NCI-H1694 treated with DMSO at 0.1 percent for 48 hours (cell line): ENCODE measurements at places on chromosomes 4 and X.

GRCh38 chrX:773292-774025 is 142.9 kb downstream of the SHOX start:
- DNase-seq = no peak

GRCh38 chr4:152399246-152399645 is 136.6 kb downstream of the FBXW7 start:
- no peak for DNase-seq

- no peak for DNase-seq
Observed at GRCh38 chrX:102650903-102651241, 411 bp upstream of the GPRASP1 start.

DNA sequence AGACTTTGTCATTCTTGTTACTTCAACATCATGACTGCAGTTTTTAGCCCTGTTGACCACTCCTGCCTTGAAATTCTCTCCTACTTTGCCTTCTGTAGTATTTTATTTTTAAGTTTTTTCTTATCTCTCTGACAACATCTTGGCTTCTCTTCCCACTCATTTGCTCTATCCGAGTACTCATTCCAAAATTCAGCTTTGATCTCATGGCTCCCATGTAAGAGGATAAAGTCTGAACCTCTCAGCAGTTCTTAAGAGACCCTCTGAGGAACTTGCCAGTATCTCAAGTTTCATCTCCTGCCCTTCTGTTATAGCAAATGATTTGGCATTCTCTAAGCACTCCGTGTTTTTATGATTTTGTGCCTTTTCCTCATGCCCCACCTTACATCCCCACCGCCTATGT is 67.7 kb downstream of the GALNT7 start:
- DNase-seq = no peak

GRCh38 chr4:126734465-126734864 is 898.3 kb upstream of the INTU start:
- no peak for DNase-seq

DNA sequence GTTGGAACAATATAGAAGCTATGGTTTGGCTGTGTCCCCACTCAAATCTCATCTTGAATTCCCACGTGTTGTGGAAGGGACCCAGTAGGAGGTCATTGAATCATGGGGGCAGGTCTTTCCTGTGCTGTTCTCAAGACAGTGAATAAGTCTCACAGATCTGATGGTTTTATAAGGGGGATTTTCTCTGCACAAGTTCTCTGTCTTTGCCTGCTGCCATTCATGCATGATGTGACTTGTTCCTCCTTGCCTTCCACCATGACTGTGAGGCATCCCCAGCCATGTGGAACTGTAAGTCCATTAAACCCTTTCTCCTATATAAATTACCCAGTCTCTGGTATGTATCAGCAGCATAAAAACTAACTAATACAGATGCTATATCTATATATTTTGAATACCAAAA is 135.2 kb upstream of the EDNRA start:
- DNase-seq = no peak

- DNase-seq = no peak
Observed at GRCh38 chr4:98612318-98613250, 45.8 kb downstream of the TSPAN5 start.

GRCh38 chrX:69951753-69952152 is 98.0 kb downstream of the AWAT2 start:
- DNase-seq = no peak

- no peak for DNase-seq
Observed at GRCh38 chr4:162350331-162350730, 186.5 kb upstream of the FSTL5 start.

- DNase-seq = no peak
Observed at GRCh38 chr4:119833611-119834010, 205.0 kb upstream of the PDE5A start.

- no peak for DNase-seq
Observed at GRCh38 chr4:101071241-101071640, 276.1 kb downstream of the PPP3CA start.

GRCh38 chr4:7542781-7543180 is 108.1 kb upstream of the PSAPL1 start:
- DNase-seq = no peak

GRCh38 chrX:40107291-40108161 is 9.8 kb upstream of the BCOR start:
- DNase-seq = peak; percentile 20

- no peak for DNase-seq
Observed at GRCh38 chr4:75158451-75158850, 225.5 kb downstream of the PARM1 start.

GRCh38 chr4:180164799-180165198 is 2078.4 kb upstream of the TENM3 start:
- DNase-seq = no peak

- no peak for DNase-seq
Observed at GRCh38 chr4:103757631-103758030, 37.8 kb upstream of the TACR3 start.

DNA sequence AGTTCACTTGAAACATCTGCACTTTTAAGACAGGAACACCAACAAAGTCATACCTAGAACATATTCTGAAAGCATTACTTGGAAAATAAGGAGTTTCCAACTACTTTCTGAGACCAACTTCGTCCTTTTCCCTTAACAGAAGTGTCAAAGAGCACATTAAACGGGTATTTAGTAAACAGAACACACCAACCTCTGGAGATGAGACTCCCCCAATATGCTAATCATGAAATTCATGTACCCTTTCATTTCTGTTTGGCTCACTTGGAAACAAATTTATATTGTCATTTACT is 69.2 kb downstream of the NOCT start:
- DNase-seq = no peak

DNA sequence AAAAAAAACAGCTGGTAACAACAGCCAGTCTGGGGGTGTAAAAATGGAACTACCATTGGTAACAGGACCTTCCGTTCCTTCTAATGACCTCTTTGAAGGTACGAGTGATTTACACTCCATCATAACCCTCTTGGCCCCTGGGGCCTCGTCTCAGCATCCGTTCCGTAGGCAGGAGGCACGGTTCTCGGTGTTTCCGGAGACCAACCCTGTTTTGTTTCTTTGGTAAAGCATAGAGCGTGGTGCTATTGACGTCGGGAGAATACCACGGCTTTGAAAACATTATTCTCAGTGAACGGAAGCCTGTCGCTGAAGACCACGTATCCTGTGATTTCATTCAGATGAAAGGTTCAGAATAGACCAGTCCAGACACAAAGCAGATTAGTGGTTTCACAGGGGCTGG is 198.9 kb downstream of the ASMT start:
- no peak for DNase-seq

DNA sequence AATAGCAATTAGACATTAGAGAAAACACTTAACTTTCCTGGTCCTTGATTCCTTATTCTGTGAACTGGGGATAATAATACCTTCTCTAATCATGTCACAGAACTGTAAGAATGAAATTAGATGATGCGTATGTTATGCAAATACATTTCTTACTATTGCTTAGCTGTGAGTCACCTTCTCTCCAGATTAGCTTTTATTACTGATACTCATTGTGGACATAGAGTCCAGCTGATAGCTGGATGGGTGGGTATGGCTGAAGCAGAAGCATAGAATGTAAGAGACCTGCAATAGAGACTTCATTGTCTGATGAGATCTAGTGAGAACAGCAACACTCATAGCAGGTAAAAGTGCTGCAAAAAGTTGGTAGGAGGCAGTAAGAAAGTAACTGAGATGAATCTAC is 437.2 kb upstream of the ZFP42 start:
- no peak for DNase-seq

GRCh38 chr4:86938771-86939520 is 4.1 kb downstream of the AFF1 start:
- DNase-seq = no peak

- DNase-seq = no peak
Observed at GRCh38 chr4:123438031-123438430, 41.4 kb downstream of the SPRY1 start.

DNA sequence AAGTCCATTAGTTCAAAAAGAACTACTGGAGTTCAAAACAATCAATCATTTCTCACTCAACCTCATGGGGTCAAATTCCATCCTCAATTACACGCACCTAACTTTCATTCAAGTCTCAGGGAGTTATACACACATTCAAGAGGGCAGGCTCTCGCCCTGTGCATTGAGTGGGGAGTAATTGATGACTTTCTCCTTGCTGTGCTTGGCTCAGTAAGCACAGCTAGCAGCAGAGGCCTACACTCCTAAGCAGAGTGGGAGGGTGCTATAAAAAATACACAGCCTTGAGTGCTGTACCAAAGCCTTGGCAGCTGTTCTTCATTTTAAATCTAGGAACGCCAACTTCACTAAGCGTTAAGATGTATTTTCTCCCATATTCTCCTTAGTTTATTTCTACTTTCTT is 958.3 kb upstream of the ADGRL3 start:
- DNase-seq = no peak

- DNase-seq = no peak
Observed at GRCh38 chr4:79212311-79212710, 113.5 kb downstream of the NAA11 start.

DNA sequence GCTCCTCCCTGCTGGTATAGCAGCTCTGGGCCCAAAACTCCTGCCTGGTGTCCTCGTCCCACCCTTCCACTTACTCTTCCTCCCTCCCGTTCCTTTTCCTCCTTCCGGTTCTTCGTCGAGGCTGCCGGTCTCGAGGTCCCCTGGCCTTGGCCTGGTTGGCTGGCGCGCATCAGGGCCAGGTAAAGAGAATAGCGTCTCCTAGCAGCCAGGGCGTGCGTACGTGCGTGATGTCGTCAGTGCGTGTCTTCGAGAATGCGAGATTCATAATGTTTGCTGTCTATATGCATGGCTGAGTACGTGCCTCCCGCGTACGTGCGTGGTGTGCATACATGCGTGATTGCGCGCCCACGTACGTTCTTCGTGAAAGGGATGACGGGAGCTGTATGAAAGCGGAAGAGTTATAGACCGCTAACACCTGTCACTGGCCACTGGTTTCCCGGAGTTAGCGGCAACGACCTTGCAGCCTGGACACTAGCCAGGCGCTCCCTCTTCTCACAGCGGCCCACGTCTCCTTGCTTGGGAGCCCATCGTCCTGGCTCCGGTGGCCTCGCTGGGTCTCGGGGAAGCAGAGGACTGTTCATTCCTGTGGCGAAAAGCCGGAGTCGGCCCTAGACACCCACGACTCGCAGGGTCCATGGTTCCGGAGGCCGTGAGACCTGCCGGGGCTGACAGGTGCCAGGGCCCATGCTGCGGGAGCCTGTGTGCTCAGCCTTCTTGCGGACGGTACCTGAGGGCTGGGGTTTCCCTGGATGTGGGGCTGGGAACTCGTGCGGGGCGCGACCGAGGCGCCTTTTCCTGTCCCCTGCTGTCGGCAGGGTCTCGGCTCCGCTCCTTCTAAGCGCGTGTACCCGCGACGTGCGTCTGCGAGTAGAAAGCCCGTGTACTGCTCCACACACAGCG is at the start of gene EOLA1:
EOLA1 (plus strand) TSS at position 392 of the 900 bp plus-strand sequence. CDS start 4,619 bp downstream, outside the sequence.
- peak; percentile 89 for DNase-seq

DNA sequence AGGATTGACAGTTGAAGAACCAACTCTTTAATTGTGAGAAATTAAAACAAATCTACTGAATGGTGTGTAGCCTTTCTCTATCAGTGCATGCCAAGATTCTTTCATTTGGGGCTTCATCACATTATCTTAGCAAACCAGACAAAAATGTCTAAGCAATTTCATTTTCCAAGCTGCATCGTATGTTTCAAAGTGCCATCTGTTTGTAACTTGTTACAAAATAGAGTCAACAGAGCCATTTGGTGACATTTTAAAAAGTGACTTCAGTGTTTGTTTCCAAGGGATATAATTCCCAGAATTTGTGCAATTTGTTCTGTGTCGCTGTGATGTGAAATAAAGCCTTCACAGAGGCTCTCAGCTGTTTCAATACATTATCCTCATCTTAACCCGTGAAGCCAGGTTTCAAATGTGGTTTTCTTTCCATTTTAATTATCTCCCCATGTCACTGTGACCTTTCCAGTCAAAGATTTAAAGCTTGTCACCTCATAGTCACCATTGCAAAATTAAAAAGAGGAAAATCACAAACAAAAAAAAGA is 46.0 kb upstream of the C1QTNF7 start:
- DNase-seq = no peak

GRCh38 chr4:72761368-72762038 is 192.5 kb upstream of the ADAMTS3 start:
- no peak for DNase-seq

- DNase-seq = no peak
Observed at GRCh38 chr4:175459571-175459970, 352.5 kb downstream of the GPM6A start.

GRCh38 chr4:163622379-163623035 is 128.0 kb downstream of the TMA16 start:
- no peak for DNase-seq

GRCh38 chr4:71202705-71203104 is 136.1 kb upstream of the SLC4A4 start:
- DNase-seq = no peak

DNA sequence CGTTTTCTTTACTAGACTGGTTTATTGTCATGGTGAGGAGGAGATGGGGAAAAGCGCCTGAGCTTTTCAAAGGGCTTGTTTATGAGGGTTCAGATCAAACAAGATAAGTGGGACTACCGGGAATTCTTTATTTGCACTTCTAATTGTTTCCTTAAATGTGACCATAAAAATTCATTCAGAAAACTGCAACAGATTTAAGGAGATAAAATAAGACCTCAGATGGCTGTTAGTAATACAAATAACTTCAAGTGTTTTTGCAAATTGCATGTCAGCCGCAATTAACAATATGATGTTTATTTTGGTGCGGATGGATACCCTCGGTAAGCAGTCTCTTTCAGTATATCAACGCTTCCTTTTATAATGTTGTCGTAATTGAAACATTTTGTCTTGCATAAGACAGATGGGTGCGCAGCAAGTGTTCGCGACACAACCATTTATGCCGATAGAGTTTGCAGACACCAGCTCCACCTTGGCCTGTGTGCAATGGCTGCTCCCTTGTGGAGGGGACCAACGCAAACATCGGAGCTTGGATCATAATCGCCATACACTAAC is 151.0 kb downstream of the C4orf33 start:
- DNase-seq = no peak

- no peak for DNase-seq
Observed at GRCh38 chr4:140300271-140300970, 73.0 kb upstream of the SCOC start.
